ENCODE measurements at places on chromosomes 13 and 19.
A peak's percentile ranks its signal among the peaks of the same experiment; 100 is the strongest.

GRCh38 chr19:17775991-17776803 is 18.7 kb upstream of the B3GNT3 start:
- DNase-seq: peak; percentile 80

DNA sequence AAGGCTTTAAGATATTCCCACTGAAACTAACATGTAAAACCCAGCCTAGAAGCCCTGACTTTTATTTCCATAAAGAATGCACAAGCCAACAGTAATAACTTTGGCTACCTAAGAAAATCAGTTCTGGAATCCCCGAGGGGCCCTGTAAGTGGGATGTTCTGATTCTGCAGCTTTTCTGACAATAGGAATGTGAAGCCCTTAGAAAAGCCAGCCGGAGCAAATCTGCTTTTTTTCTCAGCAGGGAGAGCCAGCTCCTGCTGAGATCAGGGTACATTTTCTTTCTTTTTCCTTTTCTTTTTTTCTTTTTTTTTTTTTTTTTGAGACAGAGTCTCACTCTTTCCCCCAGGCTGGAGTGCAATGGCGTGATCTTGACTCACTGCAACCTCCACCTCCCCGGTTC is 8.0 kb upstream of the GARRE1 start:
- DNase-seq: no peak

DNA sequence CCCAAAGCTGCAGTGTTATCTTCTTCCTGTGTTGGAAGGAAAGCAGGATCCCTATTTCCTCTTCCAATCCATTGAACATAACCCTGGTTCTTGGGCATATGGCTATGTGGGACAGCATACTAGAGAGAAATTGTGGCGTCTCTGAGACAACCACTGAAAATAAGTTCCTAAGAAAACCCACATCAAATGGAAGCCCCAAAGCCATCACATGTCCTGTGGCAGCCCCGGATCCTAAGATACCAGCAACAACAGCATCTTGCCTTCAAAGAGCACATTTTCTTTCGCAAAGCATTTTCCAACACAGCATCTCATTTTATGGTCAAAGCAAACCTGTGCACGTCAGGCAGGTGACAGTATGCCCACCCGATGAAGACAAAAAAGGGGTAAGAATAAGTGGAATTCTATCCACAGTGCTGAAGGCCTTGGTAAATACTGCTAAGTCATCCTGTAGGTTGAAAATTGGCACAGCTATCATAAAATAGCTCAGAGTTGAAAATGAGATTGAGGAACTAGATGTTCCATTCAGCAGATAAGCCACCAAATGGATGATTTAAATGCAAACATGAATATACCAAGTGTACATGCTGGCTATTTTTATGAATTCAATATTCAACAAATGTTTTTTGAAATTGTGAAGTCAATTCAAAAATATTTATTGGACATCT is 232.2 kb downstream of the DLEU7 start:
- DNase-seq: no peak

- no peak for DNase-seq
These were observed 66.4 kb downstream of the ZAR1L start for GRCh38 chr13:32248801-32249200.

DNA sequence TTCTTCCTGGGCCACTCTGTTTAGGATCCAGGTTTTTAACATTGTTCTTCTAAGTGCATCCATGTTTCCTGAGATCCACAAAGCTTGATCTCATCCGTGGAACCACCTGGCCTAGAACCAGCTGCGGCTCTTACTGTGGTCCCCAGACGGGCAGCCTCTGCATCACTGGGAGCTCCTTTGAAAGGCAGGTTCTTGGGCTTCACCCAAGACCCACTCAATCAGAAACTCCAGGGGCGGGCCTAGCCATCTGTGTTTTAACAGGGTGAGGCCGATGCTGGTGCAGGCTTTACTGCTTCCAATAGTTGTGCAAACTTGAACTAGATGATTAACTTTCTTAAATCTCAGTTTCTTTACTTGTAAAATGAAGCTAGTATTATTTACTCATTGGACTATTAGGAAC is 605.7 kb downstream of the FGF9 start:
- DNase-seq: no peak

- DNase-seq: no peak
These were observed 111.5 kb upstream of the DIAPH3 start for GRCh38 chr13:60275208-60275607.

GRCh38 chr19:7191946-7192691 is 102.1 kb downstream of the INSR start:
- peak; percentile 42 for DNase-seq

All from amniotic epithelial cell (primary cell).